ENCODE measurements at places on chromosomes 7 and 10. TPM values are rescaled to one million over a fixed set of nuclear protein-coding genes. Genes with fewer than 3 reads are reported as not detected.

GRCh38 chr10:89391907-89392756 is at the start of gene IFIT1:
TSS of gene IFIT1 (plus strand) at chr10:89392623. CDS start at chr10:89392713, 90 bp downstream.
- peak; percentile 79 for DNase-seq

DNA sequence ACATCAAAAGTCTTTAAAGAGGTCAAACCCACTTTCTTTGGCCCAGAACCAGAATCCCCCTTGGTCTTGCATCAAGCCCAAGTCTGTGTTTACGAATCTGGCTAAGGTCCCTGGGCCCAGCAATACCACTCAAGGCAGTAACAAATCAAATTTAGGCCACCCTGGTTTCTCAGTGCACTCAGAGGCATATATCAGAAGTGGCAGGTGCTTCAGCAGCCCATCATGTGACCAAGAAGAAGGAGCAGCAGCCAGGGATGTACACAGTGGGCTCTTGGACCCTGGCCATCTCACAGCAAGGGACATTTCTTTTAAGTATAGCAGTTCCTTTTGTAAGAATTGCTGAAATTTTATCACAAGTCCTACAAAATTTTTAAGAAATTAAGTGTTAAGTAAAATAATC is 7.3 kb upstream of the SLC25A13 start:
- no peak for DNase-seq

DNA sequence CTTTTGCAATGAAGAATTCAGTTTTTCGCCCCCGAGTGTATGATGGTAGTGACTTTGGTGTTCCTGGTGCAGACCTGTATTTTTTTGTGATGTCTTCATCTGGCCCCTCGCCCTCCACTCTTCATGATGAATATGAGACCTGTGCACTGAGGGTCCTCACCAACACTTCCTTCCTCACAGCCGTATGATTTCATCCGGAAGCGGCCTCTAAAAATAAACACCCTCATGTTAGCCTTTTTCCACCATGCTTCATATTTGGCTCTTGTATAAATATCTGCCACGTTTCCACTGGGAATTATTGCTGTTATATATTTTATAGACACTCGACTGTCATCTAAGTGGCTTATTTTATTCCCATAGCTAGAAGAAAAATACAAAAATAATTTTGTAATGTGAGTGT is 160.4 kb downstream of the MGMT start:
- no peak for DNase-seq

DNA sequence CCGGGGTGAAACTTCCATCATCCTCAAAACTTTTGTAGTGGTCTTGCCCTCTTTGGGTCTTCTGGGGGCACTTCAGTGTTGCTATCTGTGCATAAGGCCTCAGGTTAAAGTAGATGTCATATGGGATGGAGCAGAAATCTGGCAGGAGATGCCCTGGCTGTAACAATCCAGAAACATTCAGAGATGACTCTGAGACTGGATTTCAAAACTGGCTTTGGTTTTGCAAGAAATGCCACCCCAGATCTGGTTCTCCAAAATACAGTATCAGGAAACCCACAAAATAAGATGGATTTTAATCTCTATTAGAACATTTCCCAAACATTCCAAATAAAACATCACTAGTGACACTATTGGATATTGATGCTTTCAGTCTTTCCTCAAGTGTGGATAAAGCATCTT is 191.5 kb downstream of the REEP3 start:
- no peak for DNase-seq

GRCh38 chr10:49008505-49009198 is 69.0 kb upstream of the LRRC18 start:
- no peak for DNase-seq

DNA sequence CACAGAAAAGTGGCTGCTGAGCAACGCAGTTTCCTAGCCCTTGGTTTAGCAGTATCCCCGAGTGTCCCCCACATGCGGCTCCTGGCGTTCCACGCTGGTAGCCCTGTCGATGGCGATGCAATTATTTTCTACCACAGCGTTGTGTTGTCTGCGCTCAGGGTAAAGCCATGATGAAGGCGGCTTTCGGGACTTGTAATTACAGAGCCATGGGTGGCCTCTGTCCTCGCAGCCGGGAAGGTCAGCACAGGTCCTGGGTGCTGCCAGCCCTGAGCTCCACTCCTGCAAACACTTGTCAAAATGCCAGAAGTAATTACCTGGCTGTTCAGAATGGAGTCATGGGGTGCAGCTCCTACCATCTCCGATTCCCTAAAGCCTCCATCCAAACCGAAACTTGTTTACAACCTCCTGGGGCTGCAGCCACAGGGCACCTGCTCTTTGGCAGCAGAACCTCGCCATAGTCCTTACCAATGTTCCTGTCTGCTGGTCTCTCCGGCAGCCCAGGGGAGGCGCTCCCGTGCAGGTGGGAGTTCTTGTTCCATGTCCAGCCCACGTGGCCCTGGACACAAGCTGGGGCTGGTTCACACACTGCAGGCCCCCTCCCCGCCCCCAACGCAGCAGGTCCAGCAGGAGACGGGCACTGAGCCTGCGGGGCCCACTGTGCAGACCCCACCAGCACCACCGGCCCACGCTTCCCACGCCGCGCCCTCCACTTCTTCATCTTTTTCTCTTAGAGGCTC is 512.6 kb downstream of the PTPRN2 start:
- DNase-seq: no peak

- no peak for DNase-seq
Observed at GRCh38 chr7:92657391-92657790, 67.2 kb upstream of the FAM133B start.

GRCh38 chr10:73253225-73253555 is 746 bp upstream of the MRPS16 start:
- DNase-seq: peak; percentile 19

GRCh38 chr7:33932832-33933468 is 27.6 kb downstream of the BMPER start:
- peak; percentile 84 for DNase-seq

GRCh38 chr10:96352582-96352981 is 6.2 kb downstream of the OPALIN start:
- peak; percentile 64 for DNase-seq

- no peak for DNase-seq
Observed at GRCh38 chr10:60230892-60231291, 158.8 kb downstream of the ANK3 start.

DNA sequence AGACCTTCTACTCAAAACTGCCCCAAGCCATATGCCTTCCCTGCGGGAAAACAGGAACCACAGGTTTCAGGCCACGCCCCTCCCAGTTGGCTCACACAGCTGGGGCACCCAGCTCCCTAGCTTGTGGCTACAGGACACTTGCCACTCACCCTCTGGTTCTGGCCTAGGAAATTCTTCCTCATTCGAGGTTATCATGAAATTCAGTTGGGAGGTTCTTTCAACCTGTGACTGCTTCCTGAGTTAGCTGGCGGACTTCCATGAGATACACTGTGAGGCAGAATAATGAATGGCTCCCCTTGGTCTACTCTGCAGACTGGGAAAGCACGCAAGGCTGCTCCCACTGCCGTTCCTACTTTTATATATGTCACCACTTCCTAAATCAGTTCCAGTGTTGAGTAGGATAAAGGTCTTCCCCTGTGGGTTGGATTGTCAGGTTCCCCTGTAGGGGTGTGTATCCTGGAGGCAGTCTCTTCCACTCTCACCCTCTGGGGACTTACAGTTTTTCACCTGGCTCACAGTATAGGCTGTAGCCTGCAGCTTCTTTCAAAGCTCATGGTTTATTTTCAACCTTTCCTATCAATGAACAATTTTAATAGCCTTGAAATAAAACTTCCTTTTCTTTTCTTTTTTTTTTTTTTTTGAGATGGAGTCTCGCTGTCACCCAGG is 37.0 kb downstream of the GPR22 start:
- DNase-seq: peak; percentile 15

DNA sequence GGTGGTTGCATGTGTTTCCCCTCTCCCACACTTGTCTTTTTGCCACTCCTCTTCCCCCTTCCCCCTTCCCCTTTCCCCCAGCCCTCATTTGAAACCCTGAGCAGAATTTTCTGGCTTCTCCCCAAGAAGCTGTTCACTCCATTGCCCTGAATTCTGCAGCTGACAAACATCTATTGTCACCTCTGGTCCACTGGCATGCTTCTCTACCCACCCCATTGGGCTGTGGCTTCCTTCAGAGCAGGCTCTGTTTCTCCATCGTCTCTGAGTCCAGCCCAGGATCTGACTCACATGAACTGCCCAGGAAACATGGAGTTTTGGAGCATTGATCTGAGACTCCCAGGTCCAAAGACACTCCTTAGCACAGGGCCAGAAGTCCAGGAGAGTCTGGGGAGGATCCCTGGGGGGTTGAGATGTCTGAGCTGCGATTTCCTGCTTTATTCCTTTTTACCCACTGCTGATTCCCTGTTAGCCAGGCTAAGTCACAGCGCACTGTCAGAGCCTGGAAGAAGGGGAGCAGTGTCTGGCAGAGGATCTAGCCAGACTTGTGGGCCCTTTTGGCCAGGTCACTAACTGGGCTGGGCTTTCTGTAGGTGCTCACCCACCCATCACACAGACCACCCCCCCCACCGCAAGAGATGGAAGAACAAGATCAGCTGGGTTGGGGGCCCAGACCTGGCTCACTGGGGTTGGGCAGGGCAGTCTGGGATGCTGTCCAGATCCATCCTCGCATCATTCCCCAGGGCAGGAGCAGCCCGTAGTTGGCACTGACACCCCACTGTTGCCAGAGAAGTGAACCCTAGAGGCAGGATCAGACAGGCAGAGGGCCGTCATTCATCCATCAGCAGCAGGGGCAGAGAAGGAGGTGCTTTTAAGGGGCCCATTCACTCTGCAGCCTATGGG is 3.5 kb downstream of the CHAT start:
- DNase-seq: no peak

Gene TPST1
- polyA plus RNA-seq: 85.2 TPM

Gene SPDYE6
- 1.0 TPM for polyA plus RNA-seq

Gene ATE1
- polyA plus RNA-seq: 13.0 TPM

Gene NKX2-3
- not detected for polyA plus RNA-seq

Gene LRRC4
- 3.5 TPM for polyA plus RNA-seq
